ENCODE measurements at places on chromosomes 5 and 9.

DNA sequence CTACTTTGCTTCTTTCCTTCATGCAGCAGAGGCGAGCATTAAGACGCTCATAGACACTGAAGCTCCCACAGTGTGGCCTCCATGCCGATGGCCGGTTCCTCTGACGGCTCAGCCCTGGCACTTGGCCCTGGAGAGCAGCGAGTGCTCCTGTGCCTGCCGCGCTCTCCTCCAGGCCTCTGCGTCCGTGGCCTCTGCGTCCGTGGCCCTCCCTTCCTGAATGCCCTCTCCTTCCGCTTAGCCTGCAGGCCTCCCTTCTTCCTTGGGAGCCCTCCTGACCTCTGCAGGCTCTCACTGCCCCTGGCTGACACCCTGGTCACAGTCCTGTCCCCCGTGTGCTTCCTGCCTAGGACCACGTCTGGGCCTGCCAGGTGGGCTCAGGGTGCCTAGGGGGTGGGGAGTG, 92.8 kb downstream of the ZNF354C start:
- no peak for DNase-seq

DNA sequence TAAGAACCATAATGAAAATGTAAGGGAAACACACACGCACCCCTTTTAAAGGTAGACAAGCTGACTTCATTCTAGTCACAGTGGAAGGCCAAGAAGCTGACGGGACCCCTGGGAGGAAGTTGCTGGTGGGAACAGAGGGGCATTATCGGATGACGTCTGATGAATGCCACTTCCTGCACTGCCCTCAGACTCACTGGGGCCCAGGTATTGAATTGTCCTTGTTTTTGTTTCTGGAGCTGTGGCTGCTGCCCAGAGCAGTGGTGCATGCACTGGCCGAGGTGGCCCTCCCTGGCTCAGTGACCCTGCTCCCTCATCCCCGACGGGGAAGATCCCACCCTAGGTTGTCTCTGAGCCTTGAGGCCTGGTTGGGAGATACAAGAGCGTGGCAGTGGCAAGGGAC, 15.3 kb upstream of the RPL26L1 start:
- no peak for DNase-seq

GRCh38 chr9:99478469-99479027, 256.5 kb downstream of the SEC61B start:
- DNase-seq, result no peak

DNA sequence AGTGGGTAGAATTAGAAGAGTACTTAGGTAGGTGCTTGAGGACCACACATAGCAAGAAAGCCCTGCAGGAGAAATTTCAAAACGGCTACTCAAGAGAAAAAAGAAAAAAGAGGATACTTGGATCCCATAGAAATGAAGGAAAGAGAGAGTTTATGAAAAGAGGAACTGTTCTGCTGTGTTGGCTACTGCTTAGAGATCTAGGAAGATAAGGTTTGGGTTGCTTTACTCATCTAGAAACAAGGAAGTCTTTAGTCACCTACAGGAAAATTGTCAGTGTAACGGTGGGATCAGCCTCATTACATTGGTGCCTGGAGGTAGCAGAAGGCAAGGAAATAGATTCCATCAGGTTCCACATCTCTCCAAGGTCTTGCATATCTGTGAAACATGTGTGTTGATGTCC, 14.8 kb upstream of the C5orf46 start:
- DNase-seq, result no peak

- DNase-seq, result no peak
Observed at GRCh38 chr5:8721536-8721935, 824.3 kb downstream of the SEMA5A start.

GRCh38 chr9:138045541-138046490, 168.2 kb downstream of the CACNA1B start:
- DNase-seq, result peak; percentile 9

- DNase-seq, result no peak
Observed at GRCh38 chr5:180371949-180372348, 18.8 kb upstream of the GFPT2 start.

DNA sequence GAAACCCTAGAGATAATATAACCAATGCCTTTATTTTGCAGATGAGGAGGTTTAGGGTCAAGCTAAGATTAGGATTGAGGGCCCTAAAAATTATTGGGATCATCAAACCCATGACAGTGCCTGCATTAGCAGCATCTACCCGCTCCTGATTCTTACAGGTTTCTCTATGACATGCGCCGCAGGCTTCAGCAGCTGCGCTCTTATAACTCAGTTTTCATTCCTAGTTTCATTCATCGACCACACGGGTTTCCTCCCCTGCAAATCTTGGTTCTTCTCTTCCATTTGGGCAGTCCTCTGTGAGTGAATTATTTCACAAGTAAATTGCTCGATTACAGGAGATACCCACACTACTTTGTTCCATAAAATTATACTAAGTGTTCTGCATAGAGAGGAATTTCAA, 137.2 kb downstream of the SLC24A2 start:
- no peak for DNase-seq

DNA sequence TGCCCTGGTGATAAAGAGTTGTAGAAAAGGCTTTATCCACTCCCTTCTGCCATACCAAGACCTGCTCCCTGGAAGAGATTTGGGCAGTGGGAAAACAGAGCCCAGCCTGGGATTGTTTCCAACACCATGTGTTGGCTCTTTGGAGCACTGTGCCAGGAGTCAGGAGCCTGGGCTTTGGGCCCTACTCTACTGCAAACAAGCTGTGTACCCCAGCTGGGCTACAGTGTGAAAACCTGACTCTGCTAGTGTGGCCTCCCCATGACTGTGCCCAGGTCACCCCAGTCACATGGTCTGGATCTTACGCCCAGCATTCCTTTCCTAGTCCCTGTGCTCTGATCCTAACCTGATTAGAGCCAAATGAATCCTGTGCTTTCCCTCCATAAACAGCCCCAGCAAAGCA, 39.3 kb upstream of the SHB start:
- no peak for DNase-seq

DNA sequence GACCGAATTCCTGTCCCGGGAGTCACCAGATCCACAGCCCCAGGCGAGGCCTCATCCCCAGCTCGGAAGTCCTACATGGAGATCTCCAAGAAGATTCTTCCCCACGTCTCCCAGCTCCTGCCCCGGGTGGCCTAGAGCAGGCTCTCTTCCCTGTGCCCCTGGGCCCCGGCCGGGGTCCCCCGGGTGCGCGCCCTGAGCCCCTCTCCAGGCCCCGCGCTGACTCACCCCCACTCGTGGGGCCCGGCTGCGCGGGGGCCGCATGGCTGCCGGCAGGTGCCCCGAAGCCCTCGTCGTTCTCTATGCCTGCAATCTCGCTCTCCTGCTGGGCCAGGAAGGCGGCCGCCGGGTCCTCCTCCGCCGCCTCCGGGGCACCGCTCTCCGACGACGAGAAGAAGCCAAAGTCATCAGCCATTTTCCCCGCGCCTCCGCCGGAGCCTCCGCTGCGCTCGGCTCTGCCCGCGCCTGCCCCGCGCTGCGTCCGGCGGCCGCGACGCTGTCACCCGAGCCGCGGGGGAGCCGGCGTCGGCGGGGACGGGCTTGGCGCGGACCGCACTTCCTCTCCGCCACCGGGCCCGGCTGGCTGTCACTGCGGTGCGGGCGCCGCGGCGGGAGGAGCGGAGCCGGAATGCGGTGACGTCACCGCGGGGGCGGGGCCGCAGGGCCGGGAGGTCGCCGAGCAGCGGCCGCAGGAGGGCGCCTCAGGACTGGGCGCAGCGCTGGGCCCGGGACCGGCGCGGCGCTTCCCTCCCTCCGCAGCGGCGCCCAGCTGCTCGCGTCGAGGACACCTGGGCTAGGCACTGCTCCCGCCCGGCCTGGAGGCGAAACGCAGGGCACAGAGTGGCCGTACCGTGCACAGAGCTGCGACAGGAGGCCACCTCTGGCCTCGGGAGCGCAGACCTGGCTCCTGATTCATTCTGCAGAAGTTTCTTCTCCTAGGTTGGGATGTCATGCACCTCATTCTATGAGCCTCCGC, at the start of gene CLTB:
Gene CLTB, minus strand, starts transcription at position 588 of the 973 bp plus-strand sequence. Its CDS starts 176 bp downstream, at position 412.
- DNase-seq, result peak; percentile 93

DNA sequence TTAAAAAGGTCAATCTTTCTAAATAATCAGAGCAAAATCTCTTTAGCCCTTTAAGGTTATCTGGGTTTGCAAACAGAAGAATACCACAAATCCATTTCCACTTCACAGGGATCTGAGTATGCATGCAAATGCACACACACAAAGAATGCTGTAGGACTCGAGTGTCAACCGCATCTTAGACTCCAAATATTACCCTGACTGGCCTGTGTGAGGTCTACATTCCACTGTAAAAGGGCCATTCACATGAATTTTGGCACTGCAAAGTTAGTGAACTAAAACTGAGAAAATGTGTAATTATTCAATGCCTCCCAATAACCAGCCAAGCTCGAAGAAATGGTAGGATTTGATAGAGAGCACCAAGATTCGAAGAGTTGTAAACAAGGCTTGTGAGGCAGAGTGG, 199.9 kb downstream of the AGTPBP1 start:
- DNase-seq, result no peak

DNA sequence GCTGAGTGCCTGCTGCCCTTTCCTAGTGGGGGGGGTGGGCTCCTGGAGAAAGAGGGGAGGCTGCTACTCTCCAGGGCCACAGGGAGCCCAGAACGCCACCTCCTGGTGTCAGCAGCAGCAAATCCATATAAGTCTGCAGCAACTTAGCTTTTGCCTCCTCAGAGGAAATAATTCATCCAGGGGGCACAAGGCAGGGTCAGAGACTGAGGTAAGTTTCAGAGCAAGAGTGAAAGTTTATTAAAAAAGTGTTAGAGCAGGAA, 4.0 kb upstream of the CLPTM1L start:
- no peak for DNase-seq

- no peak for DNase-seq
Observed at GRCh38 chr9:132880324-132880661, 1.6 kb downstream of the SPACA9 start.

- peak; percentile 18 for DNase-seq
Observed at GRCh38 chr5:152113401-152113800, 188.8 kb upstream of the GLRA1 start.

DNA sequence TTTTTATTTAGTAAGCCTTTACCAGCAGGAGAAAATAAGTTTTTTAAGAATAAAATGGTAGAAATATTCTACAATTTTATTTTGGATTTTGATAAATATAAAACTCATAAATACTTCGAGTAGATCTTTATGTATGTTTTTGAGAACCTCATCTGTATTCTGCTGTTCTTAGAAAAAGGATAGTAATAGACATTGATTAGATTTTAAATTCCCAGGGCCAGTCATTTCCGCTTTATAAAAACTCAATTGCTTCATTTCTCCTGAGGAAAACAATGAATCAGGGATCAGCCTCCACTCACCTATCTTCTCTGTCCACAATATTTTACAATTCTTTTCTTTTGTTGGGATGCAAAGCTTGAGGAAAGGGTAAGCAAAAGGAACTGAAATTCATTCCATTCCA, 1983.5 kb upstream of the C9orf72 start:
- DNase-seq, result no peak

GRCh38 chr9:116154334-116154975, 864 bp downstream of the PAPPA start:
- no peak for DNase-seq

DNA sequence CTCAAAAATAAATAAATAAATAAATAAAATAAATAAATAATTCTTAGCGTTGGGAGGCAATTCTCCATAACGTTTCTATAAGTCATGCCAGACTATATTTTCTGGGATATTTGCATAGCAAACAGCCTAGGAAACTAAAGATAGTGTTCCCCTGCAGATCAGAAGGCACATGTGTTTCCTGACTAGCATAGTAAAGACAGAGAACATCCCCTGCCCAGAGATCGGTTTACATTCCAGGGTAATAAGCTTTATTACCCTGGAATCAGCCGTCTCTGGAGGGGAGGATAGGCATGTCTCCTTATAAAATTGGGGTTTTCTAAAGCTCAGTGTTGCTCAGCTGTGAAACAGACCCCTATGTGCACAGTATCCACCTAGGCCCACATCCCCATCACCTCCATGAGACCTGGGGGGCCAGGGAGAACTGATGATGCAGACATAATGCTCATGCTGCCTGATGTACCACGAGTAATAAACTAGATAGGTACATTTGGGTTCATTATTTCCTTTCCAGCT, 36.9 kb upstream of the IFNK start:
- DNase-seq, result no peak

DNA sequence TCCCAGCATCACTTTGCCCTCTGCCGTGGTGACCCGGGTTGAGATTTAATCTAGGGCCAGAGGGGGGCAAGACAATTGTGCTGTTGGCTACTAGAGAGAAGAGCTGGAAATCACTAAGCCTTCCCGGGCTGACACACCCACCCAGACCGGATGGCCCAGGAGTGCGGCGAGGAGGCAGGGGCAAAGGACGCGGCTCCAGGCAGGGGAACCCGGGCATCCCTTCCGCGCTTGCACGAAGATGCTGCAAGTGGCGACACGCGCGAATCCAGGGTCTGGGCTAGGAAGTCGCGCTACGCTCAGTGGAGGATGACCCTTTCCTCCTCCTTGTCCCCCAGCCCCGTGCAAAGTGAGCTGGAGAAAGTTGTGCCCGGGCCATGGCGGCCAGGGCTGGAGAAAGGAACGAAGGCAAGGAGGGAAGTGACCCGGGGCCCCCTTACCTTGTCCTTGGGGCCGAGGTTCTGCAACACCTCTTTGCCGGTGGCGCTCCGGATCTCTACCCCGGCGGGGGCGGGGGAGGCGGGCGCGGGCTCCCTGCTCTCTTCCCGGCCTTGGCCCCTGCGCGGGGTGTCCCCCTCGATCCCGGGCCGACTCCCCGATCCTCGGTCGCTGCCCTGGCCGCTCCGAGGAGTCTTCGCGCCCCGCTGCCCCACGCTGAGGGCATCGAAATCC, 693 bp downstream of the DPYSL3 start:
- DNase-seq, result no peak

- DNase-seq, result no peak
Observed at GRCh38 chr5:151063142-151063989, 17.5 kb downstream of the TNIP1 start.

Measured in activated CD8-positive, alpha-beta memory T cell treated with anti-CD3 and anti-CD28 coated beads, Interleukin-2, amount 50 U/mL, for 4 hours (primary cell).